ENCODE measurements at places on chromosomes 5 and 9.

DNA sequence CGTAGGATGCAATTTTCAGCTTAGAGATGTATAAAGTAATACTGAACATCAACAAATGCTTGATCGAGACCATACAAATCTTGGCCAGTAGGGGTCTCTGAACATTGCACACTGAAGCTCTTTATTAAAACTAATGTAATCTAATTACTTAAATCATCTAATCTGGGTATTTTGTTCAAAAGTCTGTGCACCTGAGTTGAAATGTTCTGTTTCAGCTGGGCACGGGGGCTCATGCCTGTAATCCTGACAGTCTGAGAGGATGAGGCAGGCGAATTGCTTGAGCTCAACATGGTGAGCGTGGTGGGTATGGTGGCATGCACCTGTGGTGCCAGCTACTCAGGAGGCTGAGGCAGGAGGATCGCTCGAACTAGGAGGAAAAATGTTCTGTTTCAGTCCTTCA is 41.0 kb downstream of the ESM1 start:
- no peak overlapping the region for H3K4me3 ChIP-seq
- no peaks in the 10 kb centered on the region for H3K4me1 ChIP-seq
- DNase-seq = no peak
- H3K36me3 ChIP-seq = no peaks in the 10 kb centered on the region
- H3K27me3 ChIP-seq = no peaks in the 10 kb centered on the region

DNA sequence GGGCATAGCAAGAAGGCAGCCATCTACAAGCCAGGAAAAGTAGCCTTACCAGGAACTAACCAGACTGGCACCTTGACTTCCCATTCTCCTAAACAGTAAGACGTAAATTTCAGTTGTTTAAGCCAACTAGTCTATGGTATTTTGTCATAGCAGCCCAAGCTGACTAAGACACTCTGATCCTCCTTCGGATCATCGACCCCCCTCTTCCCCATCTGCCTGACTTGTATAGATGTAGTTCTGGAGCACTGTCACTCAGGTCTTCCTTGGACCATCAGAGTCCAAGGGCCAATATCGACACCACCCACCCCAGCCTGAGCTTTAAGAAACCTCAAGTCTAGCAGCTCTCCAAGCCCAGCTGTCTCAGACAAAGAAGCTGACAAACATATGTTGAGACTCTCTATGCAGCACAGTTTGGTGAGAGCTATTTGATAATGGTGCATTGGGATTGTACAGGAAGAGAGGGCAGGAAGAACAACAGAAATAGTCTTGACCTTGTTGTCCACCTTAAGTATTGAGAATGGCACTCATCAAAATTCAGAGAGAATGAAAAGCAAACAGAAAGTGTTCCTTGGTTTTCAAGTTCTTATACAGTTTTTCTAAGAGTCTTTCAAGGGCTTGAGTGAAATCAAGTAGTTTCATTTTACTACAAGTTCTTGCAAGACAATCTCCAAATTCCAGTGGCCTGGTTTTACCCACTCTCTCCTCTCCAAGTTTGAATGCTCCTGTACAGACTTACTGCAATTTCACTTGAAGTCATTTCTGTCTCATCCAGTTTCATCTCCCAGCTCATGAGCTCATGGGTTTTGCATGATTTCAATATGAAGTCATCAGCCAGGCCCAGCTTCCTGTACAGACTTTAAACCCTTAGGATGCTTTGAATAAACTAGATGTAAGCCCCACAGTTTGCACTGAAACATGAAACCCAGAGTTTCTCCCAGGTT is 122.3 kb upstream of the RAI14 start:
- H3K4me3 ChIP-seq = no peak overlapping the region
- H3K27me3 ChIP-seq = no peaks in the 10 kb centered on the region
- no peak for DNase-seq
- no peaks in the 10 kb centered on the region for H3K36me3 ChIP-seq
- H3K27ac ChIP-seq = no peak overlapping the region

DNA sequence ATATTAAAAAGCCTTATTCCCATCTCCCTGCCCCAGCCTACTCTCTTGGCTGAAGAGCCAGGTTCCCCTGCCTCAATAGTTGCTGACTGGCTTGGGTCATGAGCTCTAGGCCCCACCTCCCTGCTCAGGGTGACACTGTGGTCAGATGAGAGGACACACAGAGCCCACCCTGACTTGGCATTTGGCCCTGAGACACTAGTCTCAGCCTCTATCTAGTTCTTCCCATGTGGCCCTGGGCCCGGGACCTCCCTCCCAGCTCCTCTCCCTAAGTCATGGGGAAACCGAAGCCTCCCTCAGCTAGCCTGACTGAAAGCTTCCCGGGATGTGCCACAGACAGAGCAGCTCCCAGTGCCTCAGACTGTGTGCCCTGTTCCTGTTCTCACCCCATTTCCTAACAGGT is 5.8 kb upstream of the MYOZ3 start:
- no peak for DNase-seq
- H3K4me1 ChIP-seq = no peaks in the 10 kb centered on the region
- H3K27ac ChIP-seq = peak overlapping the region; percentile 96
- H3K4me3 ChIP-seq = no peak overlapping the region

DNA sequence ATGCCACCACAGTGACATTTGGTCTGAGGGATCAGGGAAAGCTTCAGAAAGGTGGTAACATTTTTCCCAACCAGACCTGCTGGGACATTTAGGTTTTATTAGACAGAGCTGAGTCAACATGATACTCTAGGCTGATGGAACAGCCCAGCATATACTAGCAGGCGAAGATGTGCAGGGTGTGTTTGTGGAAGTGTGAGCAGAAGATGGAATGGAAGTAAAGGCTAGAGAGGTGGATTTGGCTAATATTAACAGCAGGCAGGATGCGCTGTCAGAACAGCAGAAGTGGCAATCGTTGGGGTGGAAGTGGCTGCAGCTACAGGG is 340.6 kb downstream of the ASTN2 start:
- H3K4me3 ChIP-seq = no peak overlapping the region
- H3K4me1 ChIP-seq = no peaks in the 10 kb centered on the region
- H3K27me3 ChIP-seq = no peaks in the 10 kb centered on the region
- DNase-seq = no peak
- H3K36me3 ChIP-seq = no peaks in the 10 kb centered on the region
- H3K27ac ChIP-seq = no peak overlapping the region

DNA sequence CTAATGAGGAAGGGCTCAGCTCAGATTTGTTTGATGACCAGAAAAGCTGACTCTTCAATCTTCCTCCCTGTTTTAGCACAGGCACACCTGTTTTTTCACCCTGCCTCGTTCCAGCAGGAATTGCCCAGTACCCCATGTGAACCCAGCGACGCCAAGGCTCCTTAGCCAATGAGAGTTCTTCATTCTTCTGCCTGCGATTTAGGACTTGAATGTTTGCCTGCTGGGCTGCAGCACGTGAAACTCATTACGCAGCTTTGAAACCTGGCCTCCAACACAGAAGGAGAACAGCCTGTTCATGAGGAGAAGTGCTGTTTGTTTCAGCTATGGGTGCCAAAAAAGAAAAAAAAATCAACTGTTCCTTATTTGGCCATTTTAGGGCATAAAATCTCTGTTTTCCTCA is 315.5 kb downstream of the TRPM3 start:
- H3K27ac ChIP-seq = no peak overlapping the region
- H3K4me1 ChIP-seq = no peaks in the 10 kb centered on the region

GRCh38 chr9:69599232-69599971 is 72.8 kb downstream of the APBA1 start:
- DNase-seq = no peak
- no peak overlapping the region for H3K4me3 ChIP-seq
- H3K4me1 ChIP-seq = peaks cover 27% of the 10 kb centered on the region
- H3K36me3 ChIP-seq = no peaks in the 10 kb centered on the region

DNA sequence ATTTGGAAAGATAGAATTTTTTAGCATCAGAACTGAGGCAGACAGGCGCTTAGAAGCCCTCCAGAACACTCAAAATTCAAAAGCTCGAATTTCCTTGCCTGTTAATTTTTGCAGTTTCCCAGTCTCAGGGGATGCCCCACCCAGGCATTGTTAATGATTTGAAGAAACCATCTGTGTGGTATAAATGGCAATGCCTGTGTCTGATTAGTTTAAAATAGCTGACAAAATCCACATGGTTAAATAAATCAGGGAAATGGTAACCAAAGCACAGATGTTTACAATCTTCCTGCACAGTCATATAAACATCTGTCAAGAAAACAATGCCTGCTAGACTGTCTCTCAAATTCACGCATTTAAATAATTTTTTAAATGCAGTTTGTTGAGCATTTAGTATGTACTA is 185.2 kb upstream of the RGMB start:
- H3K4me1 ChIP-seq = no peaks in the 10 kb centered on the region
- no peak overlapping the region for H3K27ac ChIP-seq
- H3K4me3 ChIP-seq = no peak overlapping the region
- no peaks in the 10 kb centered on the region for H3K27me3 ChIP-seq
- no peaks in the 10 kb centered on the region for H3K36me3 ChIP-seq

DNA sequence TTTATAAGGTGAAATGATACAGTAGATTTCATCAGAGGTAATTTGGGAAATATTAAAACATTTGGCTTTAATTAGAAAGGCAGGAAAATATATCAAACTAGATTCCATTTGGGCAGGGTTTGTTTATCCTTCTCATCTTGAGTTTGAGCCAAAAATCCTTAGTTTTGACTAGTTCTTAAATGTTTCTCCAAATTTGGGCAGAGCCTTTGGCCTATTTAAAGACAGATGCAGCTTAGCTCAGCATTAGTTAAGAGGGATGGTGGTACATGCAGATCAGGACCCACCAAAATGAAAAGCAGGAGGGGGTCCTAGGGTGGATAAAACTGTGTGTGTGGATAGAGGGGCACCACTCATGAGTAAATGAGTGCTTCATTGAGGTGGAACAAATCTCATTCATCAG is 20.3 kb upstream of the ARRDC3 start:
- no peak overlapping the region for H3K27ac ChIP-seq
- no peak overlapping the region for H3K4me3 ChIP-seq
- no peaks in the 10 kb centered on the region for H3K4me1 ChIP-seq
- H3K27me3 ChIP-seq = no peaks in the 10 kb centered on the region
- no peak for DNase-seq

GRCh38 chr5:143207058-143207457 is 196.4 kb downstream of the NR3C1 start:
- no peak for DNase-seq
- H3K27me3 ChIP-seq = no peaks in the 10 kb centered on the region
- no peak overlapping the region for H3K27ac ChIP-seq
- H3K4me1 ChIP-seq = no peaks in the 10 kb centered on the region
- no peak overlapping the region for H3K4me3 ChIP-seq

GRCh38 chr5:59385700-59386099 is 507.8 kb downstream of the PDE4D start:
- H3K27me3 ChIP-seq = no peaks in the 10 kb centered on the region
- DNase-seq = no peak
- no peaks in the 10 kb centered on the region for H3K36me3 ChIP-seq

GRCh38 chr5:24916863-24917262 is 272.1 kb upstream of the CDH10 start:
- H3K4me3 ChIP-seq = no peak overlapping the region
- H3K36me3 ChIP-seq = no peaks in the 10 kb centered on the region
- no peak overlapping the region for H3K27ac ChIP-seq
- DNase-seq = no peak

DNA sequence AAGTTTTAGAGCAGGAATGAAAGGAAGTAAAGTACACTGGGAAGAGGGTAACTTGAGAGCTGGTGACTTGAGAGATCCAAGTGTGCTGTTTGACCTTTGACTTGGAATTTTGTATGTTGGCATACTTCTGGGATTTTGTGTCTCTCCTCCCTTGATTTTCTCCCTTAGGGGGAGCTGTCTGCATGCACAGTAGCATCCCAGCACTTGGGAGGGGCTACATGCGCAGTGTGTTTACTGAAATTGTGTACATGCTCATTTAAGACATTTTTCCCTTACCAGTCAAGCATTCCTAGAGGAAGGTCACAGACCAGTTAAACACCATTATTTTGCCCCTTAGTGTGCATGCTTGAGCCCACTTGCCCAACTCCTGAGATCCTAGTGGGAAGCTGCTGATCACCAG is 120.1 kb downstream of the ZNF622 start:
- no peak for DNase-seq
- no peaks in the 10 kb centered on the region for H3K4me1 ChIP-seq
- H3K27ac ChIP-seq = no peak overlapping the region
- H3K36me3 ChIP-seq = no peaks in the 10 kb centered on the region
- no peak overlapping the region for H3K4me3 ChIP-seq

GRCh38 chr5:149345892-149346222 is 558 bp downstream of the GRPEL2 start:
- H3K27ac ChIP-seq = peak overlapping the region; percentile 86
- H3K4me1 ChIP-seq = peaks cover 35% of the 10 kb centered on the region
- H3K36me3 ChIP-seq = peaks cover 41% of the 10 kb centered on the region
- H3K27me3 ChIP-seq = no peaks in the 10 kb centered on the region
- no peak for DNase-seq

DNA sequence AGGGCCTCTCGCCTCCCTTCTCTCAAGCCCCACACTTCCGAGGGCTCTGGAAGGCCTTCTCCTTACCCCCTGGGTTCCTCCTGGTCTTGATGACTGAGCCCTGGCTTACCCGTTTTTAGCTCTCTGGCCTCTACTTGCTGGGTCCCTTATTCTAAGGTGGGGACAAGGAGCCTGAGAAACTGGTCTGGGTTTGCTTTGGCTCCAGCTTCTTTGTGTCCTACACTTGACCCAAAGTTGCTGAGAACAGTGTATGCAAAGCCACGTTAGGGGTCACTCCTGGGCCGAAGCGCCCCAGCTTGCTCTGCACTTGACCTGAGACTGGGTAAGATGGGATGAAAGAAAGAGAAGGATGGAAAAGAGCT is 788 bp downstream of the ZNF346 start:
- H3K27me3 ChIP-seq = no peaks in the 10 kb centered on the region
- peak overlapping the region; percentile 85 for H3K27ac ChIP-seq
- H3K36me3 ChIP-seq = no peaks in the 10 kb centered on the region
- peak overlapping the region; percentile 86 for H3K4me3 ChIP-seq
- DNase-seq = peak; percentile 58
- H3K4me1 ChIP-seq = no peaks in the 10 kb centered on the region

DNA sequence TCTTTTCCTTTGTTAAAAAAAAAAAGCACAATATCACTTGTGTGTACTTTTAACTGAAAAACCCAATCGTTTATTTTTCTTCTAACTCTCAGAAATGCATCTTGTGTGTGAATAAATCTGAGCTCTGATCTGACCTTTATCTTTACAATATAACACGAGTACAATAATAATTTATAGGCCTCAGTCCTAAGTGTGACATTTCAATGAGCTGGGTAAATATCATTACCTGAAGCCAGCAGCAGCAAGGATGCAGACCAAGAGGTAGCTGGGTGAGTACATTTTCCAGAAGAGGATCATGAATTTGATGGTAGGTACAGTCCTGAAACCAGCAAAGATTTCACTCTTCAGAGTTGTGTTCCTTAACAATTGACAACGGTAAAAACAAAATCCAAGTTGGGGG is 264.0 kb upstream of the KIF2A start:
- H3K4me1 ChIP-seq = no peaks in the 10 kb centered on the region
- H3K36me3 ChIP-seq = no peaks in the 10 kb centered on the region
- H3K4me3 ChIP-seq = no peak overlapping the region
- H3K27ac ChIP-seq = no peak overlapping the region

DNA sequence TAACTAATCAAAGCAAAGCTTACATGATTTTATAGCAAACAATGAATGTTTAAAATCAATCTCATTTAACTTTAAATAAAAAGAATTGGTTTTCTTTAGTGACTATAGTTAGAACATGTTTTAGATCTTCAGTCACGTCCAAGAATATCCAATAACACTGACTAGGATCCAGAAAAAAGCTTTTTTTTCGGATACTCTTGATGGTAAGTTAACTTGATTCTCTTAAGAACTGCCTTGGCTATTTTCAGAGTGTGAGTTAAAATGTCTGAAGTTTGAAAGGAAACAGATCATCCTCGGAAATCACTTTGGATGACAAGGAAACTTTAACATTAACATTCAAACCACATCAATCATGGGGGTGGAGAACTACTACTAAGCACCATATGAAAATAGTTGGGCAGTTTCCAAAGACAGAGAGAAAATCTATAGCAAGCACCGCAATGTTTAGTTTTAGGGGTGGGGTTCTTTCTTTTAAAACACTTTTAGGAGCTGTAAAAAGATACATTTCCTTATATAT is 83.7 kb upstream of the SLC27A6 start:
- no peak for DNase-seq
- no peak overlapping the region for H3K27ac ChIP-seq
- no peak overlapping the region for H3K4me3 ChIP-seq
